ENCODE measurements at places on chromosomes 16 and 17.

GRCh38 chr16:62954144-62955032 lies 918.1 kb upstream of the CDH8 start:
- DNase-seq, result no peak

GRCh38 chr17:9658593-9659211 lies 13.4 kb downstream of the USP43 start:
- no peak for DNase-seq

- no peak for DNase-seq
Measured at GRCh38 chr16:1495211-1495888, 2.2 kb downstream of the TELO2 start.

DNA sequence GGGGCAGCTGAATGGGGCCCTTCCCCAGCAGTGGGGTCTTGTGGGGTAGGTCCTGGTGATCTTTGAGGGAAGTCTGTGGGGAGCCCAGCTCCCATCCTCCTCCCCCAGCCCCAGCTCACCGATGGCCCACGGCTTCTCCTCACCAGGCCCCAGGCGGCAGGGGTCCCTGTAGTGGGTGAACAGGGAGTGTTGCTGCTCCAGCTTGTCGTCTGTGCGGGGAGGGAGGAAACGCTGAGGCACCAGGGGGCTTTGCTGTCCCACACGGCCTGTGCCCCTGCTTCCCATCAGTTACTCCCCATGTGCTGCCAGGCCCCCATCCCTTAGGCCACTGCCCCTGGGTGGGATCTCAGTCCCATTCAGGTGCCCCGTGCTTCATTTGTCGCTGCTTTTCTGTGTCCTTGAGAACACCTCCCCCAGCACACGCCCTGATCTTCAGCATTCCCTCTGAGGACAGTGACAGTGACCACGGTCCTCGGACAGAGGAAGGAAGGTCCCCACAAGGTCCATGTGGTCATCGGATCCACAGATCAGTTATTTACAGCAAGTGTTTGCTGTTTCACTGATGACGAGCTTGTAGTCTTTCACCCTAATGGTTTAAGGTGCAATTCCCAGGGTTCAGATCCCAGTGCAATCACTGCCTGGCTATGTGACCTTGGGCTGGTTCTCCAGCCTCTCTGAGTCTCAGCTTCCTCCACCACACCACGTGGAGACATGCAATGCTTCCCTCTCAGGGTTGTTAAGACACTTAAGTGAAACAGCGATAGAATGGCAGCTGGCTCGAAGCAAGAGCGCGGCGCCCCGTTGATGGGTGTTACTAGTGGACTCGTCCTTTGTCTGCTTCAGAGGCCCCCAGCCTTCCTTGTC lies 53.1 kb downstream of the PRMT7 start:
- DNase-seq, result no peak

DNA sequence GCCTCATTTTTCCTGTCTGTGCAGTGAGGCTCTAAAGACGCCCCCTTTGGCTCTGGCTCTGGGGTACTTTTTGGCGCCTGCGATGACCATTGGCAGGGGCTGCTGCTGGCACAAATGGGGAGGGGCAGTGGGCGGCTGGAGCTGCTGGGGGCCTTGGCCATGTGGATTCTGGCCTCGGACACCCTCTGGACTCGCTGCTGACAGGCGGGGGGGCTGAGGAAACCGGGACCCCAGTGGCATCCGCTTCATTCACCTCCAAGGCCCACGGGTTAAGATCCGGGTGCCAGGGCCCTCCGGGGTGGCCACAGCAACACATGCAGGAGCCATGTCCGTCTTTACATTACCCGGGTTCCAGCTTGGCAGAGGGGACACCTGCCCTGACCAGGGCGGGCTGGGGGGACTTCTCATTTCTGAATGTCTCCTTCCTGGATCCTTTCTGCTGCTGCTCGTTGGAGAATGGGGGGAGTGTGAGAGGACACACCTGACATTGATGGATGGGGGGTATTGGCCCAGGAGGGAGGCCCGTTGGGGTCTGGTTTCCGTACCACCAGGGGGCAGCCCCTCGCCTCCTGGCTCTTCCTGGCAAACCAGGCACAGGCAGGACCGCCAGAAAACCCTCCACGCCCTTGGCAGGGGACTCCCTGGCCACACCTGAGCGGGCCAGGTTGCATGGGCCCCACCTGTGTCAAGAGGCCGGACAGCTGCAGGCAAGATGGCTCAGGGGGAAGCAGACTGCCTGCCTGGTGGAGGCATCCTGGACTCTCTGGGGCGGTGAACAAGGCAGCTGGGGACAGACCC lies 21.8 kb downstream of the GSE1 start:
- no peak for DNase-seq

DNA sequence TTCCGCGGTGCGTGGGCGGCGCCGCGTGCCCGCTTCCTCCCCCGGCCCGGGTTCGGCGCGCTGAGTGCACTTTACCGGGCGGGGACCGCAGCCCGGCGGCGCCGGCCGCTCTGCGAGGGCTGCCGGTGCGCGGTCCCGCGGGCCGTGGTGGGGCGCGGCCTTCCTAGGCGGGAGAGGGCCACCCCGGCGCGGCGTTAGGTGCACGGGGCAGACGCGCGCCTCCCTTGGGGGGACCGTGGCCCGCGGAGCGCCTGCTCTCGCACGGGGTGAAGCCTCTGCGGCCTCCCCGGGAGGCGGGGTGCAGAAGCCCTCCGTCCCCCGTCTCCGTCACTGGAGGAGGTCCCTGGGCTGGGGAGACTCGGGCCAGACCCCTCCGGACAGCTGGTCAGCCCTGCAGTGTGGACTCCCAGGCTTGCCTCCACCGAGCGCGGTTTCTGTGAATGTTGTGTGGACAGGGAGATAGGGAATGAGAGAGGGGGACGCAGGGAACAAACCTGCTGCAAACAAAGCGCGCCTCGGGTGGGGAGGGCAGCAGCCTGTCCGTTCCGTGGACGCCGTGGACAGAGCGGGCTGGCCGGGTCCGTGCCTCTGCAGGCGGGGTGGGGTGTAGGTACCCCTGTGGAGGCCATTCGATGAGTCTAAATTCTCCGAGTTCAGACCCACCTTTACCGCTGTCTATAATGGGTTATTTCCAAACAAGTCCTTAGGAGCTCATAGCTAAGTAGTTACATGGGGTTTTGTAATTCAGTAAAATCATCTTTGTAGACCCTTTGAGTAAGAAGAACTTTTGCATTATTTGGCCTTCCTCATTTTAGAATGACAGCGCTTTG lies 721 bp downstream of the TBCD start:
- no peak for DNase-seq

DNA sequence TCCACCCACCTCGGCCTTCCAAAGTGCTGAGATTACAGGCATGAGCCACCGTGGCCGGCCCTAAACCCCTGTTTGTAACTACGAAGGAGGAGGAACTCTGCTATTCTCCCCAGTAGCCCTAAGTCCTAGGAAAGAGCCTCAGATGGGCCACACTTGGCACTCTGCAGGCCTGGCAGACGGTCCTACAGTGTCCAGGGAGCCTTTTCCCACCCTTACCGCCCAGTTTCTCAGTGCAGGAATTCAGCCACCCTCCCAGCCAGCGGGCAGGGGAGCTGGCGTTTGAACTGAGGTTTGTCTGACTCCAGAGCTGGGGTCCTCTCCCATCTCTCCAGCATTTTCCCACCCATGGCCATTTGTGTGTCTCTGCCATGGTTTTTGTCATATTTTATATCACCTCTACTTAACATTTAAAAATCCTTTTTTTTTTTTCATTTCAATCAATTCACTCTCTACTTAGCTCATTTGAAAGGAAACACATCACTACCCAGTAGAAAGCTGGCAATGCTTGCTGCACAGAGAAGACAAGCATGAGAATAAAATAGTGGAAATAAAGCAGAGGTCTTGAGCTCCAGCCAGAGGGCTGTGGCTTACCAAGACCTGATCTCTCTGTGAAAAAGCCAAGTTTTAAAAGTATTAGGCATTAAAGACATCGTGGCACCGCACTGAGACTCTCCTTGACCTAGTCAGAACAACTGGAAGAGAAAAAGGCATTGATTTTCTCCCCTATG lies 34.9 kb downstream of the BCO1 start:
- DNase-seq, result no peak

DNA sequence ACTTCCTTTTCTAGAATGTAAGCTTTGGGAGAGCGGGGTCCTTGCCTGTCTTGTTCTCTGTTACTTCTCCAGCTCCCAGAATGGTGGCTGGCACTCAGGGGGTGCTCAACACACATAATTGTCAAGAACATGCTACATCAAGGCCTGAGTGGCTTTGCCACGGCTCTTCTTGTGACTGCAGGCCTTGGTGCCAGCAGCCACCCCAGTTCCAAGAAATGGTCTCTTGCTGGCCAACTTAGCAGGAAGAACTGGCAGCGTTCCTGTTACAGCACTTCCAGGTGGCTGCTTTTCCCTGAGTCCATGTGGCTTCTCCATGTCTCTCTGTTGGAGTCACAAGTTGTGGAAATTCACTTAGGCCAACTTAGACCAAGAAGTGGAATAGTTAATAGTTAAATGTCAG lies 36.1 kb downstream of the PRKCB start:
- no peak for DNase-seq
